Stimulated activated CD8-positive, alpha-beta memory T cell treated with anti-CD3 and anti-CD28 coated beads, Interleukin-7, amount 100 ng/mL, for 1 hour (primary cell): ENCODE measurements at places on chromosomes 4 and X.

GRCh38 chr4:54764476-54764875 lies 106.7 kb downstream of the KIT start:
- DNase-seq, result no peak

- no peak for DNase-seq
These were observed 107.6 kb downstream of the DLG3 start for GRCh38 chrX:70552130-70552704.

GRCh38 chr4:32268863-32269262 lies 1548.7 kb downstream of the PCDH7 start:
- DNase-seq, result no peak

GRCh38 chrX:20585782-20586181 lies 319.1 kb upstream of the RPS6KA3 start:
- DNase-seq, result no peak

GRCh38 chrX:15468036-15468435 lies 25.1 kb downstream of the PIR start:
- no peak for DNase-seq

- no peak for DNase-seq
These were observed 615.4 kb upstream of the ZFP42 start for GRCh38 chr4:187380181-187380581.

GRCh38 chr4:70564033-70564432 lies 28.0 kb upstream of the AMBN start:
- DNase-seq, result no peak

GRCh38 chr4:158781963-158782362 lies 13.1 kb downstream of the FNIP2 start:
- DNase-seq, result no peak

- DNase-seq, result no peak
These were observed 73.5 kb downstream of the PPP1R2C start for GRCh38 chrX:42704454-42704853.

DNA sequence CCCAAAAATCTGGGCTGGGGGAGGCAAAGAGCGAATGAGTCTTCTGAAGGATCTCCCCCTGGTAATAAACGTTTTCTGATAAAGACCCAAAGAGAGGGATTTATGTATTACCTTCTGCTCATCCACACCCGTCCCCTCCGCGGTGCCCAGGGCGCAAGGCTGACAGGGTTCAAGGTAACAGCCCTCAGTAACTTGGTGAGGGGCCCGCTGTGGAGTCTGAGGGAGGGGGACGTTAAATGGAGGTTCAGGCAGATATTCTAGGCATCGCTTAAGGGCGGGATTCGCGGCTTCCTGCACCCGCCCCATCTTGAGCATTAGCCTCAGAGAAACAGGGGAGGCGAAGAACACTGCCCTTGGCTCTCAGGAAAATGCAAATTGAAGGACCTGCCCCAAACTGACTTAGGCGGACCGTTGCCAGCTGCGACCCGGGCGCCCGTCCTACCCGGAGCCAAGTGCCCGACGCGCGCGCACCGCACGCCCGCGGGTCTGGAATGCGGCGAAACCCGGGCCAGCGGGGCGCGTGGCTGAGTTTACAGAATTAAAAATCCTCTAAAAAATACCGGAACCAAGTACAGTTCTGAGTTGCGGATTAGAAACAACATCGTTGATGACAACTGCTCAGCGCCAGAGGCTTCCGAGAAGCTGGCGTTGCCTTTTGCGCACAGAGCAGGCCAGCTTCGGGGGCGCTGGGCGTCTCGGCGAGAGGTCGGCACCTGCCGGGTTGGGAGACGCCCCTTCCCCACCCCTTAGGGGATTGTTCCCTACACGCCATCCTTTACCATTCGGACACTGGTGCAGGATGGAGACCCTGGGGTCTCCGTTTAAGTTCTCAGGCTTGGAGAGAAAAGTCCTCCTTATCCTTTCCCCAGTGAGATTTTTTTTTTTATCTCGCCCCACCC lies 2.8 kb downstream of the HELT start:
- DNase-seq, result no peak

DNA sequence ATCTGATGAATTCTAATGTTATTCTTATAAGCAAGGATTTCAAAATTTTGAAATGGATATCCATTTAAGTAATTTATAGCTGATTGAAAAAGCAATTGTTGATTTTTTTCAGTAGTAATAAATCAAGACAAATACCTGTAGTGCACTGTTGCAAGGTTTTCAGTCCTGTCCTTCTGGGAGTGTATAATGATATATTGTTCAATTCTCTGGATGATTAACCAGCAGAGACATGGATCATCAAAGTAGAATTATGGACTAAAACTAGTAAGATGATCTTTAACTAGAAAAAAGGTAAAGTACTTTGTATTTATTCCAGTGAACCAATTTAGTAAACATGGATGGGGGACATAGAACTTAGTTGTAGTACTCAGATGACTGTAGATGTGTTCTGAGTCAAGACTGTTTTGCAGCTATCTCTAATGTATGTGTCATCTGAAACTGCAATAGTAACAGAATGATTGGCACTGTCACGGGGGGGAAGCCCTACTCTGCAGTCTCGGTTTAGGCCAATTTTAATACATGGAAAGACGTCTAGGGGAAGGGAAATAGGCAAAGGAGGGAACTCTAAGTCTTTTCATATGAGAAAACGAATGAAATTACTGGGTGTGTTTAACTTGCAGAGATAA lies 121.9 kb downstream of the GLRA3 start:
- no peak for DNase-seq

DNA sequence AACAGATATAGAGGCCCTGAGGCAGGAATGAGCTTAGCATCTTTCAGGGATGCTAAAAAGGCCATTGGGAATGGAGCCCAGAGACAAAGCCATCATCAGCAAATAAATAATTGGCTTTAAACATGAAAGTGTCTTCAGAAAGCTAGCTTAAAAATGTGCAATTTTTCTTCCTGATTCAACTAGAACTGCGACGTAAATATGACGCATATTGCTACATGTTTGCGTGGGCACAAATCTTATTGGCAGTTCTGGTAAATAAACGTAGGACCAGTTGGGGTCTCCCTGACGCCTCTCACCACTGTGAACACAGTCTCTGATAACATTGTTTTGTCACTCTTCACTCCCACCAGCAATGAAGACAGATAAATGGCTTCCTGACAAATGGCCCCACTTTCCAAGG lies 97.3 kb upstream of the SRD5A3 start:
- no peak for DNase-seq

DNA sequence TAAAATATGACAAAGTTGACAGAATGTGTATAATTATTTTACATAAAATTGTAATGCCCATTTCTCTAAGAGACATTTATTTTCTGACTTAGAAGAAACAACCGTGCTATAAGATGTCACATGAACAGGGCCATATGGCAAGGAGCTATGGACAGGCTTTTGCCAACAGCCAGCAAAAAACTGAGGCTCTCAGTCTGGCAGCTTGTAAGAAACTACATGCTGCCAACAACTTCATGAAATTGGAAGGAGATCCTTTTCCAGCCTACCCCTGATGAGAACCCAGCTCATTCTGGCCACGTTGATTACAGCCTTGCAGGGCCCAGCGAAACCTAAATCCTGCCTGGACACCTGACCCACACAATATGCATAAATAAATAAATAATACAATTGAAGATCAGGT lies 250.3 kb upstream of the ARSJ start:
- DNase-seq, result no peak

DNA sequence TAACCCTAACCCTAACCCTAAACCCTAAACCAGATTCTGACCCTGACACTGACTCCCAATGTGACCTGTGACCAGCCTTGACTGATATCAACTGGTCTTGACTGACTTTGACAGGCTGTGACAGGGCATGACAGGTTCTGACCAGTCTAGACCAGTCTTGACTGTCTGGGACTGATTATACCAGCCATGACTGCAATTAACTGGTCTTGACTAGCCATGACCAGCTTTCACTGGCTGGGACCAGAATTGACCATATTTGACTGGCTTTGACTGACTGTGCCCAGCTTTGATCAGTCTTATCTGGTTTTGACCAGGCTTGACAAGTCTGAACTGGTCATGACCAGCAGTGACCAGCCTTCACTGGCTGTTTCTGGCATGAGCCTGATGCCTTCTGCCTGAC lies 95.5 kb downstream of the BMP15 start:
- no peak for DNase-seq

DNA sequence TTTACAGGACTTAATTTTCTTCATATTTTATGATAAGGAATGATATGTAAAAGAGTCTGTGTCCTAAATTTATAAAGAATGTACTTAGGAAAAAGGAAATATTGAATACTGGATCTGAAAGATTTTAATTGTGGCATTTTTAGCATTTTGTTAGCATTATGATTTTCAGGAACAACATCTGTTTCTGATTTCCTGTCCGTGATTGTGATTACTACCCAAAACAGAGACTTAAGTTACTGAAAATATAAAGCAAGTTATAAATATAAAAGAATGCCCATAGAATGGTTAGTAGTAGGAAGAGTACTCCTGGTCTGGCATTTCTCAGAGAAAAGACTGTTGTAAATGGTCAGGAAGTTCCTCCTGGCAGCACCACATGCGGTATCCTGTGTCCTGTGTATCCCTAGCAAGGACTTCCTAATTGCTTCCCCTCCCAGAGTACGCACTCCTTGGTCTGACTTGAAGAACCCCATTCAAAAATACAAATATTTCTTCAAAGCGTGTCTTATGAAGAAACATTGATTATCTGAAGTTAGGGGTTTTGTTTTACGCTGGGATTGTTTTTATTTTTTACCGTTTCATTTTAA lies 88.9 kb downstream of the RS1 start:
- DNase-seq, result no peak

DNA sequence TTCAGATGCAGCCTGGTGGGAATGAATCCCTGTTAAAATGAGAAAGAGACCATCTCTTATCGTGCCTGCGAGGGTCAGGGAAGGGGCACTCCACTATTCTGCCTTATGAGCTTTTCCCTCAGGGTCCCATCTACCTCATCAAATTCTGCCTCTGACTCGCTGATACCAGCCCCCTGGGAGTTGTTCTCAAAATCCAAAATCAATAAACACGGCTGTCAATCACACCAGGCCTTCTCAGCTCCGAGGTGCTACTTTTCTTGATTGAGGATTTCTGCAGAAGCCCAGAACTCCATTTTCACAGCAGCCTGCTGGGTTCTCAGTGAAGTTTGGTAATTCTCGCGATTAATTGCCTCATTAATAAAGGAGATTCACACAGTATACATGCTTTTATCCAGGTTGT lies 312.6 kb downstream of the STIM2 start:
- no peak for DNase-seq

GRCh38 chr4:142809559-142809958 lies 36.5 kb downstream of the INPP4B start:
- DNase-seq, result no peak

GRCh38 chrX:38018766-38019425 lies 12.5 kb downstream of the SYTL5 start:
- DNase-seq, result no peak

DNA sequence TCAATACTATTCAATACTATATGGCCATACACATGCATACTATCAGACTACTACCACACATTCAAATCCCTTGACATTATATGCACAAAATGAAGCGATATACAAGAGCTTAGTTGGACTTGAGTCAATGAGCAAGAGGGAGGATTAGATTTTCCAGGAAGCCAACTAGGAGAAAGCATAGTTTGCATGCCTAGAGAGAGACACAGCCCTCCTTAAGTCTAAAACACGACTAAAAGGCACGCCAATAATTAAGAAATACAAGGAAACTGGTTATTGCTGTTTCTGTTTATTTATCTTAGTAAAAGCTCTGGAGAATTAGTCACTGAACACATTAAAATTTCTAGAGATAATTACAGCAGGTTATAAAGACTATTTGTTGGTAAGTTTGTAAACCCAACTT lies 21.8 kb downstream of the MBNL3 start:
- DNase-seq, result no peak

GRCh38 chr4:85939595-85939994 lies 420.3 kb downstream of the MAPK10 start:
- no peak for DNase-seq

DNA sequence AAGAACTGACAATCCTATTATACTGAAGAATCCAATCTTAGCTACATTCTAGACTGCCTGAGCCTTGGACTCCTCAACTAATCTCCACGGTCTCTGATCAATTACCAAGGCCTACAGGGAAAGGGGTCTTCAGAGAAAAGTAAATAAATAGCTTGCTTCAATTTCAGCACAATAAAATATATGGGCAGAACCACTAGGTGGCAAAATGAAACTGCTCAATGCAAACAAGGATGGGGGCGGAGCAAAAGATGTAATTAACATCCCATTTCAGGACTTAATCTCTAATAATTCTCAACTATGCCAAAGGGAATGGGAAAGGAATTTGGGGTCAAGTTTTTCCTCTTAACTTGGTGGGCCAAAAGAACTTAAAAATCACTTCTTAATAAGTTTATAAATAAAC lies 78.4 kb upstream of the MAP3K15 start:
- no peak for DNase-seq

DNA sequence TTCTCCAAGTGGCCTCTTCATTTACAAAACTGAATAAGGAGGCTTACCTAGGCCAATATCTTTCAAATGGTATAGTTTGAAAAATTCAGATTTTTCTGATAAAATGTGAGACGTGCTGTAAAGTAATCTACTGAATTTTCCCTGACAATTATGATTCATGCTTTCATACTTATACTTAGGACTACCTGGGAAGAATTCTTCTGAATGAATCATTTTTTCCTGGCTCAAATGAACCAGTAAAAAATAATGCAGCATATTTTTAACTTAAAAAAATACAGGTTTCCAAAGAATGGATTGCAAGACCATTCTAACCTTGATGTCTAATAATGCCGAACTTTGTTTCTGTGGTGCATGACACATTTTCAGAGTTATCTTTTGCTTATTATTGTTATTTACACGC lies 375.4 kb downstream of the ZNF674 start:
- no peak for DNase-seq

GRCh38 chrX:108264376-108264775 lies 172.8 kb downstream of the ATG4A start:
- no peak for DNase-seq

GRCh38 chr4:23333556-23333945 lies 556.3 kb downstream of the PPARGC1A start:
- no peak for DNase-seq

DNA sequence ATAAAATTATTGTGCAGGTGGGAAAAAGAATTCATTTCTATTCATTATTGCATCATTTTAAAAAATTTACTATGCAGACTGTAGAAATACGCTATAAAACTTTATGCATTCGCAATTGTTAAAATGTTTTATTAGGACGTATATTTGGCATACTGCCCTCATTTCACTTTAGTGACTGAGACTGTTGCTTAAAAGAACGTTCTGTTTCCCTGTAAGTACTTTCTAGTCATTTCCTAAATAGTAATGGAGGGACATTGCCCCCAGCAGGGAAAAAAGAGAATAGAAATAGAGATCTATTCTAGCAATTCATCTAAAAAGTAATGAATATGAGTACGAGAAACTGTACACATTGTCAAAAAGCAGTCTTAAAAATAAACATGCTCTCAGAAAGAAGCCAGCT lies 1295.8 kb upstream of the TENM3 start:
- DNase-seq, result no peak

- no peak for DNase-seq
These were observed 52.1 kb upstream of the SHOX start for GRCh38 chrX:578531-578930.

DNA sequence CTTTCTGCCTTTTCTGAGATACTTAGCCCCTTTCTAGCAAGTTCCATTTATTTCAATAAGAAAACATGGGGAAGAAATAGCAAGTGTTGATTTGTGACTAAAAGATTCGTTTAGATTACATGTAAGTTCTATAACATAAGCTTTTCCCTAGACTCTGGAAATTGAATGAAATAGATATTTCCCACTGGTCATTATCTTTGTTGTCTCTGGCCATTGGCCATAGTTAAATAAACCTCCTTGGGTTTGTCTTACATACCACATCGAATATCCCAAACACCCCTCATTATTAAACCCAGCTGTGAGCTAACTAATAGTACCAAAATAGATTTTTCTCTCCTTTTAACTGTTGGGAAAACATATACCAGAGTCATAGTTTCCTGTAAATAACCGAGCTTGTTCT lies 534.8 kb downstream of the IQCM start:
- DNase-seq, result no peak
